ENCODE measurements at places on chromosomes 3 and 15. TPM values are rescaled to one million over a fixed set of nuclear protein-coding genes. Genes with fewer than 3 reads are reported as not detected.

Gene TMC3
- not detected for total RNA-seq

Gene ZPLD1
- not detected for total RNA-seq

Gene MASP1
- 0.31 TPM for total RNA-seq

Gene GPR62
- 0.15 TPM for total RNA-seq

- DNase-seq = no peak
- no peak overlapping the region for H3K4me3 ChIP-seq
- no peak overlapping the region for H3K27ac ChIP-seq
- H3K36me3 ChIP-seq = no peaks in the 10 kb centered on the region
- H3K27me3 ChIP-seq = no peaks in the 10 kb centered on the region
Measured at GRCh38 chr15:73818308-73818985, 54.9 kb upstream of the TBC1D21 start.

- no peak for DNase-seq
- no peak overlapping the region for H3K27ac ChIP-seq
- no peak overlapping the region for H3K4me3 ChIP-seq
- H3K36me3 ChIP-seq = no peaks in the 10 kb centered on the region
- H3K4me1 ChIP-seq = no peaks in the 10 kb centered on the region
Measured at GRCh38 chr3:122635789-122636188, 44.9 kb upstream of the PARP14 start.

DNA sequence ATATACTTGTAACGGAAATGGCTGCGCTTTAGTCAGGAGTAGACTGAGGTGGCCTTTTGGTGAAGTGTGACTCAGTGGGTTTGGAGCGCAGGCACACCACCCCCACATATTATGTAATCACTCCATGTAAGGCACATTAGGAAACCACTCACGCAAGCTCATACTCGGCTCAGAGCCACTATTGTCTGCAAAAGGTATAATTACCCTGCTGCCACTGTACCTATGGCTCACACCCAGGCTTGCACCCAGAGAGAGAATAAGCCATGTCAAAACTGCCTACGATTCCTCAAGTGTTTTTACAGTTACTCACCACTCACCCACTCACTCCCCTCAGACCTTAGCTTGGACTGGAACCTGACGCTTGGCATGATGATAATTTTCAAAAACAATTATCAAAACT is 611.9 kb upstream of the CCDC54 start:
- peaks cover 2% of the 10 kb centered on the region for H3K4me1 ChIP-seq
- H3K27ac ChIP-seq = no peak overlapping the region
- peak; percentile 10 for DNase-seq
- no peaks in the 10 kb centered on the region for H3K27me3 ChIP-seq

DNA sequence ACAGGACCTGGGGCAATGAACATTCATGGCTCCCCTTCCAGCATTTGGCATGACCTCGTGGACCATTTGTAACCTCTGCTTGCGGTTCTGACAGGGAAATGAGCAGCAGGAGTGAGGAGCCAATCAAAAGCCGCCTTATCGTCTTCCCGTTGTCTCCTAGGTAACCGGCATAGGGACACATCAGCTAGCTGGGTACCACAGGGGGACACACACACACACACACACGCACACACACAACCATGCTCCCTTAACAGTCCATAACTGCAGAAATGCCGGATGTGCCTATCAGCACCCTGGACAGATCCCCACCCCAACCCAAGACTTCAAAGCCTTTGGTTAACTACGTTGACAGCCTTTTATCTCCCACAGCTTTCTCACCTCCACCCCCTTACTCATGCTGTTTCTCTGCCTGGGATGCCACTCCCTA is 53.4 kb upstream of the CCDC174 start:
- no peaks in the 10 kb centered on the region for H3K4me1 ChIP-seq
- DNase-seq = peak; percentile 28
- no peak overlapping the region for H3K27ac ChIP-seq
- H3K27me3 ChIP-seq = peaks cover 21% of the 10 kb centered on the region
- no peak overlapping the region for H3K4me3 ChIP-seq

DNA sequence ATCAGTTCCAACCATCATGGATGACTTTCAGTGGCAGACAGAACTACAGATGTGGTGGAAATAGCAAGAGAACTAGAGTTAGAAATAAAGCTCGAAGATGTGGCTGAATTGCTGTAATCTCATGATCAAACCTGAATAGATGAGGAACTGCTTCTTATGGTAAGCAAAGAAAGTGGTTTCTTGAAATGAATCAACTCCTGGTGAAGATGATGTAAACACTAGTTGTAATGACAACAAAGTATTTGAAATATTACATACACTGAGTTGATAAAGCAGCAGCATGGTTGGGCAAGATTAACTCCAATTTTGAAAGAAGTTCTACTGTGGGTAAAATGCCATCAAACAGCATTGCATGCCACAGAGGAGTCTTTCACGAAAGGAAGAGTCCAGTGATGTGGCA is 131.7 kb upstream of the FAM3D start:
- no peak overlapping the region for H3K27ac ChIP-seq
- H3K36me3 ChIP-seq = no peaks in the 10 kb centered on the region
- DNase-seq = no peak
- no peaks in the 10 kb centered on the region for H3K27me3 ChIP-seq

Data from endothelial cell of umbilical vein (primary cell).